SK-N-DZ (cell line): ENCODE measurements at places on chromosomes 1 and 21.
A peak's percentile ranks its signal among the peaks of the same experiment; 100 is the strongest.

DNA sequence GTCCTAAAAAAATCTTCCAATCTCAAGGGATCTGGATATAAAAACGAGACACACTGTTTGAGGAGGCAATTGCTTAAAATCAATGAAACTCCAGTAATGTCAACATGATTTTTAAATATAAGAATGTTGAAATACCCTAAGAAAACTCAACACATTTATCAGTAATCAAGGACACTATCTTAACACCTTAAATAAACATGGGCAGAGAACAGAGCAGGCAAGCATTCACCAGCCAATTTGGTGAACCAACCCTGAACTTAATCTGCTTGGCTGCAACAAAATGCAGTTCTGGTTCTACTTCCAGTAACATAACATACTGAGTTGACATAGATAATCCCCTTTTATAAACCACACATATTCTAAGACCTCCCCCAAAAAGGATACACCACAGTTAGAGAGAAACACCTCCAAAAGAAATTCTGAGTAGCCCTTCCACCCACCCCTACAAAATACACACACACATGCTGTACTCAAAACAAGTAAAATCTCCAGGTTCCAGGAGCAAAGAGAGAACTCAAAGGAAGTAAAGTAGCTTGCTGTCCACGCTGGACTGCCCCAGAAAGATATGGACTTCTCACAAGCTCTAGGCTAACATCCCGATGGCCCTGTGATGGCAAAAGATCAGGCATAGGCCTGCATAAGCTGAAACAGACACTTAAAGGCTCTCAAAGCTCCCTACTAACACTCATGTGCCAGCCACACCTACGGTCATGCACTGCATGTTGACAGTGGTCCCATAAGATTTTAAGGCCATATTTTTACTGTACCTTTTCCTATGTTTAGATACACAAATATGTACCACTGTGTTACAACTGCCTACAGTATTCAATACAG is 30.5 kb downstream of the TP53BP2 start:
- DNase-seq, result no peak

DNA sequence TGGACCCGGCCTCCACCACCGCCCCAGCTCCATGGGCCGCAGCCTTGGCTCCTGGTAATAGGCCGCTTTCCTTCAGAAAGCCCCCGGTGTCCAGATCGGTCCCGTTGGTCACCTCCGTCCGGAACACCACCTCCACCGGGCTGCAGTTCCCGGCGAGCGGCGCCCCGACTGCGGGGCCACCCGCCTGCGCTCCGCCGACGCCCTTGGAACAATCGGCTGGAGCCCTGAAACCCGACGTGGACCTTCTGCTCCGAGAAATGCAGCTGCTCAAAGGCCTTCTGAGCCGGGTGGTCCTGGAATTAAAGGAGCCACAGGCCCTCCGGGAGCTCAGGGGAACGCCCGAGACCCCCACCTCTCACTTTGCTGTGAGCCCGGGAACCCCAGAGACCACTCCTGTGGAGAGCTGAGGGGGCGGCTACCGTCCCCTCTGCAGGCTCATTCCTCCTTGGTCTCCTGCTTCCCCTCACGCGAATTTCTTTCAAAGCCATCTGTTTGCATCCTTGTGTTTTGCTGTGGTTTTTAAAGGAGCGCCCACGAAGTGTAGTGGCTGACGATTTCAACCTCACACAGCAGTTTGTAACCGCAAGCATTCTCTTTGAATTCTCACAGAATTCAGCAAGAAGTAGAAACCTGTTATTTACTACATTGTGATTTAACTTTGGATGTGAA is 6.0 kb downstream of the FCRLB start:
- DNase-seq, result peak; percentile 16

- DNase-seq, result no peak
Measured at GRCh38 chr1:224178894-224179293, 4.1 kb upstream of the DEGS1 start.

DNA sequence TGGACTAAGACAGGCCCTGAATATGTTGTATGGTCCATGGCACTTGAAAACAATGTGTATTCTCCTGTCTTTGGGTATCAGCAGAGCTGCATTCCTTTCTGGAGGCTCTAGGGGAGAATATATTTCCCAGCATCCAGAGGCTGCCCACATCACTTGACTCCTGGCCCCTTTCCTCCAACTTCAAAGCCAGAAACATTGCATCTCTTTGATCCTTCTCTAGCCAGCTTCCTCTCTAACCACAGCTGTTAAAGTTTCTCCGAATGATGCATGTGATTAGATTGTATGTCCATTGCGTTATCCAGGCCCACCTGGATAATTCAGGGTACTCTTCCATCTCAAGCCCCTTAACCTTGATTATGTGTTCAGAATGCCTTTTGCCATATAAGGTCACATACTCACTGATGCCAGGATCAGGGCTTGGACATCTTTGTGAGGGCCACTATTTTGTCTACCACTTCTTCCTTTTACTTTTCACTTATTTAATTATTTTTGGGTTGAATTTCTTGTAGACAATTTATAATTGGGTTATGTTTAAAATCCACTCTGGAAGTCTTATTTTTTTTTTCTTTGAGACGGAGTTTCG is 5.3 kb downstream of the CHD1L start:
- DNase-seq, result peak; percentile 28

DNA sequence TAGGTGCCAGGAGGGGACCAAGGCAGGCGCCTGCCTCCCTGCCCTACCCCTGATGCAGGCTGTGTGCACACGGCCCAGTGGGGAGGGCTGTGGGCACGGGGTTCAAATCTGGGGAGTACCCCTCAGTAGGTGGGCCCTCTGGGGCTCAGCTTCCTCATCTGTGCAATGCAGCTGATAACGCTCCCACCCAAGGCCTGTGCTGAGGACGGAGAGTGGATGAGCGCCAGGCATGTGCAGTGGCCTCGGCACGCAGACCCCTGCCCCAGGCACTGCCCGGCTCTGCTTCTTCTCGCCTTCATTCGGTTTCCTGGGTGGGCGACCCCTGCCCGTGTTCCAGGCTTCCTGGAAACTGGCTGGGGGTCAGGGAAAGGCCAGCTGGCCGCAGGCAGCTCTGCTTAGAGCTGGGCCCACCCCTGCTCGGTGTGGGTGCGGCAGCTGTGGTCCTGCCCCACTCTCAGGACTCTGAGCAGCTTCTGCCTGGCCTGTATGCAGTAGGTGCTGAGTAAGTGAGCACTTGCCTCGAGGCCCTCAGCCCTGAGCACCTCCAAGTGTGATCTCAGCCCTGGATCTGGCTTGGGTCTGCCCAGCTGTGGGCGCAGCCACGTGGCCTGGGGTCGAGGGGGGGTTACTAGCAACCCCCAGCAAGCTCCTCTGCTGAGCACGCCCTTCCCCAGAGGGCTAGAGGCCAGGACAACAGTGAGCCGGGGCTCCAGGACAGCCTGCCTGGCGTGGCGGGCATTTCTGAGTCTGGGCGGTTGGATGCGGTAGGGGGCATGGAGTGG is 11.9 kb upstream of the TNFRSF14 start:
- no peak for DNase-seq

DNA sequence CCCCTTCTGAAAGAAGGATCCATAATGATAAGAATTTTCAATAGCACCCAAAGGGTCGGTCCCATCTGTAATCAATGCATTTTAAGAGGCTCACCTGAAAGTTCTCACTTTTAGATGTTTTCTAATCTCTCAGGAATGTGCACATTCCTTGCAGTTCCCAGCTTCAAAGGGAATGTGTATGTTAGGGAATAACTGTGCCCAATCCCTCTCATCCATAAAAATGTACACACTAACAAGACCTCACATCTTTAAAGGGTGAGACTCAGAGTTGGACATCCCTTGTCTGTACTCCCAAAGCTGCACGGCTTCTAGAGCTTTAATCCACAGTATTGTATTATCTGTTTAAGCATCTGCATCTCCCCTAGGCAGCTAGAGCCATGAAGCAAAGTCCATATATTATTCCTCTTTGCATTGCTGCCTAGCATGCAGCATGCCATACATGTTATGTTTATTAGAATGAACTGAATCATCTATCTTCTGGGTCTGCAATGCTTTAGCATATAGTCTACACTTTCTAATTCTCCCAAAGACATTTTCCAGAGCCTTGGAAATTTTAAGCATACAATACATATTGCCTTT is 9.3 kb upstream of the CCN1 start:
- no peak for DNase-seq

GRCh38 chr1:49225464-49225863 is 448.8 kb upstream of the BEND5 start:
- DNase-seq, result no peak

DNA sequence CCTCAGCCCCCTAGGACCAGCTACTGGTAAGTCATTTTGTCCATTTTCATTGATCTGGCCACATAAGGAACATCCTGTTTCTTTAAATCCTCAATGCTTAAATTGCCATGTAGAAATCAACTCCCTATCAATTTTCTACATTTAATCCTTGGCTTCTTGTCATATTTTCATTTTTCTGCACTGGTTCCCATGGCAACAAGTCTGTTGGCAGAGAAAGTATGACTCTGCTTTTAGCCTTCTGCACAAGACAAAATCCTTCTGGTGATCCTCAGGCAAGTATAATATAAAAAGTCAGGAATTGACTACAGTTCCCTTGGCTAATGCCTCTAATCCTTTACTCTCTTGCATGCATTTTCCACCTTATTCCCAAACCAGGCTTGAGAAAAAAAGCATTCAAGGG is 65.0 kb downstream of the LRRC40 start:
- no peak for DNase-seq

DNA sequence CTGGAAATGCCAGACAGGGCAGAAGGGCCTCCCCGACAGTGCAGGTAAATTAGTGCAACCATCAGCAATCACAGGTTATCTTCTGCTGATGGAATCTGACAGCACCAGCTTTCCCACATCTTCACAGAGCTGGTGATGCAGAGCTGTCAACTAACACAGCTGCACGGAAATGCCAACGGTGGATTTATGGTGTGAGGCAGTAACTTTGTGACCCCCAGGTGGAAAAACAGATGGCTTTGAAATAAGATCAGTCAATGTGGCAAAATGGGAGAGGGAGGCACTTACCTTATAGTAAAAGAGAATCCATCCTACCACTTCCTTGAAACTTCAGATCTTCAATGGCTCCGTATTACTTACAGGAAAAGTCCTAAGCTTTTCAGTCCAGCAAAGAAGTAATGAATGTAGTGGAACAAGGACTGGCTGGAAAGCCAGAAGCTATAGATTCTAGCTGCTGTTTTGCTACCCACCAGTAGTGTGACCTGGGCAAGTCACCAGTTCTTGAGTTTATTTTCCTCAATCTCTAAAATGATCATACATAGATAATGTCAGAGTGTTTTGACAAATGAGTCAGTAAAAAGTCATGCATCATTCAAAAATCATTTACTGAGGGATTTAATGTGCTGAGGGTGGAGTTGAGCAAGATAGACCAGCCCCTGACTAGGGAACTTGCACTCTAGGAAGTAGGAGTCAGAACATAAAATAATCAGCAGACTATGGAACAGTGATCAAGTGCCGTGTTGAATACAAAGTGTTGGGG is 245.7 kb upstream of the JUN start:
- DNase-seq, result peak; percentile 42

- no peak for DNase-seq
Measured at GRCh38 chr1:43509007-43509739, 21.5 kb upstream of the PTPRF start.

- DNase-seq, result no peak
Measured at GRCh38 chr1:223751696-223752095, 39.4 kb downstream of the CAPN2 start.

DNA sequence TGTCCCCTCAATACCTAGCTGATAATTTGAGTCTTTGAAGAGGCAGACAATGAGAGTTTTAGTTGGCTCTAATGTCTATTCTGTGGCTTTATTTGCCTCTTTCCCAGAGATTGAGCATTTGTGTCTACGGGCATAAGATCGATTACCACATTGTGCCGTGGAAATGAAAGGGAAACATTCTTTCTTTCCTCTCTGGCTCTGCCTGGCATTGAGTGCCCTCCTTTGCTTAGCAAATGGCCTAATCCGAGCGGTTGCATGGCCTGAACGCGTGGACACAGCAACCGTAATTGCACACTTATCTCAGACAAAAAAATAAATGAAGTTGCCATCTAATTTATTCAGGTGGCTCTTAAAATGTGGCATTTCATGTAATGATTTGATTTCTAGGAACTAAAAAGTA is 247.9 kb downstream of the ADGRL2 start:
- no peak for DNase-seq

- no peak for DNase-seq
Measured at GRCh38 chr1:202685641-202686040, 24.6 kb downstream of the SYT2 start.

DNA sequence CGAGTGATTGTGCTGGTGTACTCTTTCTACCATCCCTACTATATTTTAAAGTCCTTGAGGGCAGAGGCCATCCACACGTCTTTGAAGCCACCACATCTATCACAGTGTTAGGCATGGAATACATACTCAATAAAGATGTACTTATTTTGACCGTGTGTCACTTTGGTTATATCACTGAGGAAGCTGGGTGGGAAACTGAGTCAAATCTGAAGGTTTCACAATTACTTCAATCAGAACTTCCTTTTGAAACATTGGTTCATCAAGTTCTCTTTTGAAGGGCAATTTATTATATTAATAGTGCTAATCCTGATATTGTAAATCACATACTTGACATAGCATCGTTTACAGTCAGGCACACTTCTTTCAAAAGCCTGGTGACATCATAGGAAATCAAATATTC is 53.3 kb upstream of the ATP1B1 start:
- DNase-seq, result no peak

- no peak for DNase-seq
Measured at GRCh38 chr1:25609921-25610320, 6.7 kb upstream of the MAN1C1 start.

DNA sequence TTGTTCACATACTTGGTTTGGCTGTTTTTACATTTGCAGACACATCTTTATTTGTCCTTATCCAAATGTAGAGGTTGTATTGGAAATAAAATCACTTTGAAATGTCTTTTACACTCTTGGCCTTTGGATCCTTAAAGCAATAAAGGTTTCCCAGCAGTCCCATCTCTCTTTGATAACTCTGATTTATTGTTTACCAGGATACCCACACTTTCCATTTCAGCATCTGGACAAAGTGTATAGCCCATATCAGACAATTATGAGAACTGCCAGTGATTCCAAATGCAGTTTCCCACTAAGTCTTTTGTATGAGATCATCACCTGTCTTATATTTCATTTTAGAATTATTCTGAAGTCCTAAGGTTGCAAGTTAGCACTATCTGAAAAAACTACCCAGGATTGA is 114.7 kb downstream of the NEK7 start:
- DNase-seq, result no peak

DNA sequence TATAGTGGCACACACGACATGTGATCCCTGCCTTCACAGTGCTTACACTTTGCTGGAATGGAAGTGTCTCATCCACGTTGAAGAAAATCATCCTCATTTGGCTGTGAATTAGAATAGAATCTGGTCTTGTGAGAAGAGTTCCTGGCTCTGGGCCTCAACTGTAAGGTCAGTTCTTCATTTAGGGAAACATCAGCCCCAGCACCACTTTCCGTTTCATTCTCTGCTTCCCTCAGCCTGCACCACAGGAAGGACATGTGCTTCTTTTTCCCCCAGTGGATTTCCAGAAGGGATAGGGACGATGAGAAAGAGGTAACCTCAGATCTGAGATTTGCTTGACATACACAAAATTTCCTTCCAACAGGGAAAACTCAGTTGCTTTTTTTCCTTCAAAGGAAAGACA is 3.7 kb upstream of the ALX3 start:
- DNase-seq, result no peak

- no peak for DNase-seq
Measured at GRCh38 chr1:78894811-78895210, 111.7 kb downstream of the ADGRL4 start.
